Mesothelial cell of epicardium (in vitro differentiated cells): ENCODE measurements at places on chromosomes 7 and 10.

- H3K4me3 ChIP-seq, result no peak overlapping the region
- H3K36me3 ChIP-seq, result no peaks in the 10 kb centered on the region
- H3K4me1 ChIP-seq, result peaks cover 6% of the 10 kb centered on the region
- H3K27ac ChIP-seq, result no peak overlapping the region
These were observed 61.0 kb downstream of the MEOX2 start for GRCh38 chr7:15625466-15625865.

GRCh38 chr7:102890292-102890970, 22.4 kb upstream of the LRRC17 start:
- no peak overlapping the region for H3K4me3 ChIP-seq
- H3K27ac ChIP-seq, result peak overlapping the region; percentile 48
- H3K27me3 ChIP-seq, result no peaks in the 10 kb centered on the region
- no peak for DNase-seq

DNA sequence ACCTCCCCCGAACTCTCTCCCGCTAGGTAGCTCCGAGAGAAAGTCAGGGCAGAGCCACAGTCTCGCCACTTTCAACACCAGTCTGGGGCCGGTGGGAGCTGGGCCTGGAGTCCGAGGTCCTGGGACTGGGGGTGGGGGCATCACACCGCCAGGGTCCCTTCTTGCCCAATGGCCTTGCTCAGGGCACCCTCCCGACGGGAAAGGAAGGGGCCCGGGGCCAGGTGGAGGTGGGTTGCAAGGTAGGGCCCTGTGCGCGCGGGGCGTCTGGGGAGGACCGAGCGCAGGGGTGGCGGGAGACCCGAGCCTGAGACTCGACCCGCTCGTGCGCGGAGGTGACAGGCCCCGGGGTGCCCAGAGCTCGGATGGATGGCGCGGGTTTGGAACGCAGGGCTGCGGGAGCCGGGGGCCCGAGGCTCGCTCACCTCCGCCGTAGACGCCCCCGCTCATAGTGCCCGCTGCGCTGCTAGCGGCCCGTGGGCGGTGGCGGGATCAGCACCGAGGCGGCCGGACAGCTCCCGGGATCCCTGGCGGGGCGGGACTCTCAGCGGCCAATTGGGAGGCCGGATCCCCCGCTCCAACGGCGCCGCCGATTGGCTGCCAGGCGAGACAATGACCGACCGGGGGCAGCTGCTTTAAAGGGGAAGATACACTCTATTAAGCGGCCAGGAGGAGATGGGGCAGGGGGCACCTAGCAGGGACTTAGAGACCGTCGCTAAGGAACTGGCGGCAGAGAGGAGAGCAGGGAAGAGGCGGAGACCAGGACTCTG, at the start of gene ACTL6B:
Gene ACTL6B, minus strand, starts transcription at position 541 of the 767 bp plus-strand sequence. Its CDS starts 94 bp downstream, at position 447.
- no peak within 1 kb of the TSS for H3K4me3 ChIP-seq
- no peaks in the 10 kb centered on the region for H3K36me3 ChIP-seq
- peaks cover 63% of the 10 kb centered on the region for H3K27me3 ChIP-seq
- DNase-seq, result peak; percentile 73
- H3K27ac ChIP-seq, result no peak within 1 kb of the TSS

DNA sequence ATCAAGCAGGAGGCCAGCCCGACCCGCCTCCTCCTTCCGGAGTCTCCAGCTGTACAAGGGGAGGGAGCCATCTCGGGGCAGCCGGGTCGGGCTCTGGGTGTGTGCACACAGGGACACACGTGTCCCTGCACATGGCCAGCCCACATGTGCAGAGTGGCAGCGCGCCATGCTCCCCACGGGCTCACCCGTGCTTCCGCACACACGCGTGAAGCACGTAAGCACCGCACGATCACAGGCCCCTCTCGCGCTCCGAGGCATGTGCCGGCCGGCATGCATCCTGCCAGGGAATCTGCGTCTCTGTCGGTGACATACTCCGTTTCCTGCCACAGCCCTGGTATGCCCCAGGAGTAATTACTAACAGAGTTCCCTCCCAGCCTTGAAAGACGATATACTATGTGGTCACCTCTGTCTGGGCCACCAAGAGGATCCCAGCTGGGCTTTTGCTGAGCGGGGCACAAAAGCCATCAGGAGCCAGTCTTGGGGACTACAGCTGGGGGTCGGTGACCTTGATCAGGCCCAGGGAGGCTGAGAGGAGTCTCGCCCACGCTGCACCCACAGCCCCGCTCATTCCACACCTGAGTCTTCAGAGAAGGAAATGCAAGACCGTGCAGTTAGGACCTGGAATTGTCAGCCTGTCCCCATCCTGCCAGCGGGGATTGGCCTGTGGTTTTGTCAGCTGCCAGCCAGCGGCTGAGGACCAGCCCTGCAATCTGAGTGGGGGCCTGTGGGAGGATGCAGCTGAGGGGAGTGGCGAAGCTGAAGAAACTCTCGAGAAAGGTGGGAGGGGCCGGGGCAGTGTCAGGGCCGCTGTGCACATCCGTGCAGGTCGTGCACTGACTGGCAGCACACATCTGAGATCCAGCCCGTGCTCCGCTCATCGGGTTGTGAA, 11.0 kb upstream of the LFNG start:
- no peak overlapping the region for H3K4me3 ChIP-seq
- DNase-seq, result no peak
- no peaks in the 10 kb centered on the region for H3K27me3 ChIP-seq
- H3K36me3 ChIP-seq, result no peaks in the 10 kb centered on the region
- peaks cover 9% of the 10 kb centered on the region for H3K4me1 ChIP-seq

DNA sequence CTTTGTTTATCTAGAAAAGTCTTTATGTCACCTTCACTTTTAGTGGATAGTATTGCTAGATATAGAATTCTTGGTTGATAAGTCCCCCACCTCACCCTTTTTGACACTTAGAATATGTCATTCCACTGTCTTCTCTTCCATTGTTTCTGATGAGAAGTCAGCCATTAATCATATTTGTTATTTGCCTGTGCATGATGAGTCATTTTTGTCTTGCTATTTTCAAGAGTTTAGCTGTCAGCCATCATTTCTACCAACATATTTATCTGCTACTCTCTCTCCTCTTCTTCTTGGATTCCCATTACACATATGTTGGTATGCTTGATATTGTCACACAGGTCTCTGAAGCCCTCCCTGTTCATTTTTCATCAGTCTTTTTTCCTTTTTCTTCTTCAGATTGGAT, 160.8 kb upstream of the TCF7L2 start:
- H3K36me3 ChIP-seq, result peaks cover 20% of the 10 kb centered on the region
- no peaks in the 10 kb centered on the region for H3K27me3 ChIP-seq
- no peak for DNase-seq
- peaks cover 46% of the 10 kb centered on the region for H3K4me1 ChIP-seq

DNA sequence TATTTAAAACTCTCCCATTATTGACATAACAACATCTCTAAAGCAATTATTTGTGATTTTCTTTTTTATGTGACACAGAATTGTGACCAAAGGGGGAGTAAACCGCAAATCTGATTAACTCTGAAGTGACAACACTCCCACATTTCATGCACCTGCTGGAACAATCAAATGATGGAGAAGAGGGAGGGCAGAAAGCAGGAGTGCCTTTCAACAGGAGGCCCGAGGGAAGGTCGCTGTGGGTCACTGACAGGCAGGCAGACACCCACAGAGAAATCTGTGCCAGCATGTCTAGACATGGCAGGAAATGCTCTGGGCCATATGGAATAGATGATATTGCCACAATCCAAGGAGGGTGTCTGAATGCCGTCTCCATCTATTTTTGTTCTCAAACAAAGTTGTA, 247.3 kb downstream of the DOCK4 start:
- no peak for DNase-seq
- H3K27ac ChIP-seq, result no peak overlapping the region
- H3K36me3 ChIP-seq, result peaks cover 3% of the 10 kb centered on the region
- peaks cover 40% of the 10 kb centered on the region for H3K4me1 ChIP-seq
- H3K27me3 ChIP-seq, result no peaks in the 10 kb centered on the region
- H3K4me3 ChIP-seq, result no peak overlapping the region

DNA sequence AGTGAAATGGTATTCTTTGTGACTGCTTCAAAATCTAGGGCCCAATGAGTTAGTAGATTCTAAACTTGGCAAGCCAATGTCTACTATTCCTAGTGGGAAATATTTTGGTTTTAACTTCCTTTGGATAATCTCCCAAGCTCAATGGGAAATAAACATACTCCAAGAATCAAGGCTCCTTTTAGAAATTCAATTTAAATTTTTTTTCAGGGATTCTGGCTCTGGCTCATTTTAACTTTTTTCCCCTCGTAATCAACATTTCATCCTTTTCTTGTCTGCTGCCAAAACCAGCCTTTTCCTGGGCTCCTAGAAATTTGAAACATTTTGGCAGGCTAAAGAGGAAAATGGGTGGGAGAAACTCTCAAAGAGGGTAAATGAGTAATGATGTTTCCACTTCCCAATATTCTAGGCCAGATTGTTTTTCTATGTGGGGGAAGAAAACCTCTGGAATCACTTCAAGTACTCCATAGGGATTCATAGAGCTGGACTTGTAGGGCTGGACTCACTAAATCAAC, 85.6 kb upstream of the AGR3 start:
- peak overlapping the region; percentile 30 for H3K27ac ChIP-seq
- no peak for DNase-seq
- no peaks in the 10 kb centered on the region for H3K27me3 ChIP-seq

GRCh38 chr10:13238271-13239077, 4.3 kb upstream of the UCMA start:
- H3K27me3 ChIP-seq, result no peaks in the 10 kb centered on the region
- no peak overlapping the region for H3K27ac ChIP-seq
- H3K36me3 ChIP-seq, result no peaks in the 10 kb centered on the region

DNA sequence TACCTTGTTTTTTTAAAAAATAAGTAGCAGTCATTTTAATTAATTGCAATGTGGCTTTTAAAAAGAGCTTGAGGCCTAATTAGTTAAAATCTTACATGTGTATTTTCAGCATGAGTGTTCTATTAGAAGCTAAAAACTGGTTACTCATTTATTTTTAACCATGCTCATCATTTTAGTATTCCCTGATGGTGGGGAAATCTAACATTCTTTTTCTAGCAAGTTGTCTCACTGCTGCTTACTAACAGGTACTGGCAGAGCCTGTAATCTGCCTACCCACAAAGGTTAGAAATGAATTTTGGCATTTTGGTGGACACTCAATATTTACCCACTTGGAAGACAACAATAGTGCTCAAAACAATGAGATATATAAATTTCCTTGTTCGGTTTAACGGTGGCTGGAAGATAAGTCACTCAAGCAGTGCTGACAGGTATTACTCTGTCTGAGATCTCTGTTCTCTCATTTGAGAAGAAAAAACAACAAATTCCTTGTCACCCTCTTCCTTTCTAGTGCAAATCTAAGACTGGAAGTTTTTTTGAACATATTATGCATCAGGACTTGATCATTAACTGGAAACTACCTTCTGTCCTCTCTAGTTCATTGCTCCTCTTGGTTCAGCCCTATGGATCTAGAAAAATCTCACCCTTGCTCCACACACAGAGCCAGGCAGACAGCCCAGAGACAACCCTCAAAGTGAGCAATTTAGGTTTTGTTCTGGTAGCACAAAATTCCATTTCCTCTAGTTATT, 83.3 kb downstream of the VWDE start:
- H3K27me3 ChIP-seq, result no peaks in the 10 kb centered on the region
- peaks cover 39% of the 10 kb centered on the region for H3K4me1 ChIP-seq
- peak overlapping the region; percentile 40 for H3K27ac ChIP-seq
- H3K36me3 ChIP-seq, result peaks cover 4% of the 10 kb centered on the region
- no peak overlapping the region for H3K4me3 ChIP-seq
- no peak for DNase-seq

DNA sequence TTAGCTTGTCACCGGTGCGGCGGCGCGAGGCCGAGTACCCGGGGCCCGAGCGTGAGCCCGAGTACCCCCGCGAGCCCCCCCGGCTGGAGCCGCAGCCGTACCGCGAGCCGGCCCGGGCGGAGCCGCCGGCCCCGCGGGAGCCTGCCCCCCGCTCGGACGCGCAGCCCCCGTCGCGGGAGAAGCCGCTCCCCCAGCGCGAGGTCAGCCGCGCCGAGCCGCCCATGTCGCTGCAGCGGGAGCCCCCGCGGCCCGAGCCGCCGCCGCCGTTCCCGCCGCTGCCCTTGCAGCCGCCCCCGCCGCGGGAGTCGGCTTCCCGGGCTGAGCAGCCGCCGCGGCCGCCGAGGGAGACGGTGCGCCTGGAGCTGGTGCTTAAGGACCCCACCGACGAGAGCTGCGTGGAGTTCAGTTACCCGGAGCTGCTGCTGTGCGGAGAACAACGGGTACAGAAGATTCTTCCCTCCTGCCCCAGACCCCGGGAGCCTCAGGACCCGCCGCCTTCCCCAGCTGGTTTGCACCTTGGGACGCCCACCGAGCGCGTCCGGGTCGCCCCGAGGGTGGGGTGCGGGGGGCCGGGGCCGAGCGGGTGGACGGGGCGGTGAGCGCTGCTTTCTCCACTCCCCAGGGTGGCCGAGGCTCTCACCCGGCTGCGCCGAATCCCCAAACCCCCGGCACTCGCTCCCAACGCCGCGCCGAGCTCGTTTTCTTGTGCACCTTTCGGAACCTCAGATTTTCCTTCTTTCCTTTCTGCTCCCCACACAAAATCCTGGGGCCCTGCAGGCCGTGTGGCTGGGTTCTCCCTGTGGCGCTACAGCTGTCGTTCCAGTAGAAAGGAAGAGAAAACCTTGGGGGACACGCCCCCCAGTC, 708 bp downstream of the UBN2 start:
- H3K27ac ChIP-seq, result peak overlapping the region; percentile 91
- peak overlapping the region; percentile 100 for H3K4me3 ChIP-seq
- peaks cover 3% of the 10 kb centered on the region for H3K36me3 ChIP-seq
- peak; percentile 53 for DNase-seq
- no peaks in the 10 kb centered on the region for H3K27me3 ChIP-seq

GRCh38 chr10:78529262-78529661, 495.6 kb downstream of the RPS24 start:
- H3K4me3 ChIP-seq, result no peak overlapping the region
- peaks cover 4% of the 10 kb centered on the region for H3K4me1 ChIP-seq
- H3K36me3 ChIP-seq, result peaks cover 5% of the 10 kb centered on the region
- H3K27ac ChIP-seq, result no peak overlapping the region

GRCh38 chr10:101301111-101301731, 52.7 kb upstream of the BTRC start:
- no peak overlapping the region for H3K27ac ChIP-seq
- no peak overlapping the region for H3K4me3 ChIP-seq
- no peaks in the 10 kb centered on the region for H3K36me3 ChIP-seq
- H3K27me3 ChIP-seq, result peaks cover 76% of the 10 kb centered on the region

DNA sequence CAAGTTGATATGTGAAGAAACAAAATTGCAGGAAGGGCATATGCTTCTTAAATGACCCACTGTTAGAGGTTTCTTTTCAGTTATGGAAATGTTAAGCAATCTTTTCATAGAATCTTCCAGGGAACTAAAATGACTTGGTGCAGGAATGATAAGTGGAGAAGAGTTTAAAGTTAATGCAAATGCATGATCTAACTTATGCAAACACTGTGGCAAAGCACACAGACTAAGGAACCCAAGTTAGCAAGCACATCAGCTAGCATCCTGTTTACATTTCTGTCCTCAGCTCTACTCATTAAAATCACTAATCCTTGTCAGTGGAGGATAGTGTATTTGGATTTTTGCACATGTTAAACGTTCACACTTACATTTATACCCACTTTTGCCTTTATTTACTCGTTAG, 9.3 kb downstream of the CLCN1 start:
- no peak for DNase-seq
- H3K4me1 ChIP-seq, result peaks cover 19% of the 10 kb centered on the region
- H3K27ac ChIP-seq, result no peak overlapping the region
- H3K27me3 ChIP-seq, result no peaks in the 10 kb centered on the region
